ENCODE measurements at places on chromosomes 12 and 14. TPM values are rescaled to one million over a fixed set of nuclear protein-coding genes. Genes with fewer than 3 reads are reported as not detected.

DNA sequence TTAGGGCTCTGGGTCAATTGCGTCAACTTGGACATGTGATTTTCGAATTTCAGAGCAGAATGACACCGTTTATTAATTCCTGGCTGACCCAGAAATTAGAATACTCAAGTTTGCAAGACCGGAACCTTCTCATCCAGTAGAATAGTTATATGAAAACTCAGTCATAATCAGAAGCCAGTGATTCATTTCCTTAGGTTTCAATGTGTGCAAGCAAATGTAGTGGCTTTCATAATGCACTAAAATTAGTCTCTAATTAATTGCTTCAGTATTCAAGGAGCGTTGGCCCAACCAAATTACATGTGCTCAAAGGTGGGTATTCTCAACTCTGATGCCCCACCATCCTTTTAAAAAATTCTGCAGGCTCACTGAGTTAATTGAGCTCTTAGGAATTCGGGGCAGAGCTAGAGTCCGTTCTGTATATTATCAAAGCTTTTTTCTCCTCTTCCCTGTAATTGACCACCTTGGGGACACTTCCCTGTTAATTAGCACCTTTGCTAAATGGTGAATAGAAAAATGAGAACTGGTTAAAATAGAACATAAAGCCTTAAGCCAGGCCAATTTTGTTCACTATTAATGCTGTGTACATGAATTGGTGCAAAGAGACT is 55.4 kb downstream of the DAO start:
- DNase-seq: no peak

DNA sequence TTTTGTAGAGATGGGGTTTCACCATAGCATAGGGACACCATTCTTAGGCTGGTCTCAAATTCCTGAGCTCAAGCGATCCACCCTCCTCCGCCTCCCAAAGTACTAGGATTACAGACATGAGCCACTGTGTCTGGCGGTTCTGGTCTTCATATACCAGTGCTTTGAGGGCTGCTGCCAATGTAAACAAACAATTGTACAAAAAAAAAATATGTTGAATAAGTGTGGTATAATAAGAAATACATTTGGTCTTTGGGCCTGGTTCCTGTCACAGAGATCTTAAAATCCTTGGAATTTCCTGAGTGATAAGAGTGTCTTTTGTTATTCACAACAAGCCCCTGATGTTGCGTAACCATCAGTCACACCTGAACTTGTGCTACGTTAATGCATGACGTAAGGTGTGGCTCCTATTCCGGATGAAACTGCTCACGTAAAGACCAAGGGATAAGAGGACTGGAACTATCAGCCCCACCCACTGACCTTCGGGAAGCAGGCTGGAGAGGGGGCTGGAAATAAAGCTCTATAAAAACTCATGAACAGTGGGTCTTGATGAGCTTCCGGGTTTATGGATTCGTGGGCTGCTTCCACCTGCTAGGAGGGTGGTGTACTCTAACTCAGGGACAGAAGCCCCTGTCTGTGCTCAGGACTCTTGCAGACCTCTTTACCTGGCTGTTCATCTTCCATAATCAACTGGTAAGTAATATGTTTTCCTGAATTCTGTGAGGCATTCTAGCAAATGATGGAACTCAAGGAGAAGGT is 16.5 kb upstream of the RIMKLB start:
- no peak for DNase-seq

- no peak for DNase-seq
Observed at GRCh38 chr12:49980501-49981349, 8.0 kb downstream of the AQP6 start.

DNA sequence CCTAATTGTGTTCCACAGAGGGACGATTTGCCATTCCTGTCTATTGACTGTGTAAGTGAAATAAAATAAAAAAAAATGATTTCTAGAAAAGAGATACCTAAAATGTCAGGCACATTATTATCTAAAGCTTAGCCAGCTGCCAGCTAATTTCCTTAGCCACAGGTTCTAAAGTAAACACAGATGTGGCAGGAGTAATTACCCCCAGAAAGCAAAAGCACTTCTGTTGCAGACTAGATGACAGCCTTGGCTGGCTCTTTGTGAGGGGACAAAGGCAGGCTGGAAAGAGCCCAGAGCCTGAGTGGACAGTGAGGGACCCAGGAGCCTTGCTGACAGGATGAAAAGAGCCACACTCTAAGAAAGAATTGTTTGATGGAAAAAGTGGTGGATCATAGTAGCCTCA is 418.1 kb downstream of the LRIG3 start:
- DNase-seq: no peak

GRCh38 chr12:62194616-62195015 is 65.6 kb upstream of the USP15 start:
- DNase-seq: no peak

DNA sequence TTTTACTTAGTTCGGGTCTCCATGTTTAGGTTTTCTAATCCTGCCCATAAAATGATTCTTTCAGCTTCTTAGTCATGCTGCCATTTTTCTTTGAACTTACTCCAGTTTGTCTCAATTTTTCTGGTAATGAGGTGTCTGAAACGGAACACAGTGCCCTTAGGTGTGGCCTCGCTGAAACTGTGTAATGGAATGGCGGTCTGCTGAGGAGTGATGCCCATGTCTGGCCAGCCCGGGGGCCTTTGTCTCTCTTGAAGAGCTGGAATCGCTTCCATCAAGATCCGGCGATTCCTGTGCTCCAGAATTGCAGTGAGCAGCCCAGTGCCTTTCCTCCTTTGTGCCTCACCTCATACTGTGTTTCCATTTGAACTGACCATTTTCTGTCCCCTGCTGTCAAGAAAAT is 112.5 kb downstream of the FBXL14 start:
- no peak for DNase-seq

GRCh38 chr12:123011701-123012100 is 31.2 kb downstream of the ARL6IP4 start:
- no peak for DNase-seq

Gene CCDC196
- total RNA-seq: not detected

Gene CMA1
- total RNA-seq: 5.2 TPM

- DNase-seq: no peak
Observed at GRCh38 chr12:125412506-125412905, 347.3 kb downstream of the AACS start.

- DNase-seq: no peak
Observed at GRCh38 chr12:13358391-13358905, 161.9 kb downstream of the EMP1 start.
